CD4-positive, alpha-beta T cell (primary cell): ENCODE measurements at places on chromosomes 11 and 22.

GRCh38 chr11:127998421-127998820 lies 588.9 kb downstream of the ETS1 start:
- no peak for DNase-seq
- no peaks in the 10 kb centered on the region for H3K27me3 ChIP-seq
- H3K27ac ChIP-seq = no peak overlapping the region
- H3K4me3 ChIP-seq = no peak overlapping the region

DNA sequence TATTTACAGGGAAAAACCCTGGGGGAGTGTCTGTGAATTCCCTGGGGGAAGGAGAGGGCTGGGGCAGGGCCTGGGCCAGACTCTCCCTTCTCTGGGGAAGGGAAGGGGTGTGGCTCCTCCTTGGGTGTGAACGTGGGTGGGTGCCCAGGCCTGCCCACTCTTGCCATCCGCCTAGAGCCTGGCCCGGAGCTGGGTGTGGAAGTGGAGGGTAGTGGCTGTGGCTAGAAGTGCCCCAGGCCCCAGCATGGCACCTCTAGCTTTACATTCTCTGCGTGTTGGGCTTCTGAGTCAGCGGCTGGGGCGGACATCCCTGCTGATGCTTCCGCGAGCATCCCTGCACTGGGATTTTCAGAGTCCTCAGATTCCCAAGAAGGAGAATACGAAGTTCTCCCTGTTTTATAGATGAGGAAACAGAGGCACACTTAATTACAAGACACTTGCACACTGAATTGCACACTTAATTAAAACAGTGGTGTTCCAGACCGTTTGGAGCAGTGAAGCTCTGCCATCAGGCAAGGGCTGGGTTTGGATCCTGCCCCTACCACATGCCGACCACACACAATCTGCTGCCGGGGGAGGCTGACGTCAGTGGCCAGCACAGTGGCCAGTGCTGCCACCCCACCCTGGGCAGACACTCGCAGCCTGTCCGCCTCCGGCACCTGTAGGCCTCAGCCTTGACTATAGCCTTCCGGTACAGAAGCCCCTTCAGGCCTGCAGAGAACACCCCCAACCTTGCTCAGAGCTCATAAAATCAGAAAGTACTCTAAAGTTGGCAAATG lies 7.6 kb downstream of the BAD start:
- H3K36me3 ChIP-seq = peaks cover 23% of the 10 kb centered on the region
- H3K4me3 ChIP-seq = no peak overlapping the region
- peaks cover 11% of the 10 kb centered on the region for H3K4me1 ChIP-seq

DNA sequence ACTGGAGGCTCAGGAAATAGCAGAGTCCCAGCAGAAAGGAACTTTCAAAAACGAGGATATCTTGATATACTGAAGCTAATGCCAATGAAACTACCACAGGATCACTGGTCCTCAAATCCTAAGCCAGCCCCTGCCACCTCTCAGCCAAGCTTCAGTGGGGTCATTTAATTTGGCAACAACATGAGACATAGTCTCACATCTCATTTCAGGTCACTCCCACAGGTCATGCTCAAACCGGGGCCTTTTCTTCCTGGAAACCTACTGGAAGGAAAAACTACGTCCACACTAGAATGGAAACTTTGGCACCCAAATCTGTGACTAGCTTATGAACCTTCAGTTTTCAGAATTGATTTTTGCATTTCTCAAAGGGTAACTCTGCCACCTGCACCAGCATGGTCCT lies 61.9 kb upstream of the CYP2D6 start:
- no peak for DNase-seq
- H3K27me3 ChIP-seq = no peaks in the 10 kb centered on the region
- no peak overlapping the region for H3K27ac ChIP-seq
- peaks cover 40% of the 10 kb centered on the region for H3K4me1 ChIP-seq

DNA sequence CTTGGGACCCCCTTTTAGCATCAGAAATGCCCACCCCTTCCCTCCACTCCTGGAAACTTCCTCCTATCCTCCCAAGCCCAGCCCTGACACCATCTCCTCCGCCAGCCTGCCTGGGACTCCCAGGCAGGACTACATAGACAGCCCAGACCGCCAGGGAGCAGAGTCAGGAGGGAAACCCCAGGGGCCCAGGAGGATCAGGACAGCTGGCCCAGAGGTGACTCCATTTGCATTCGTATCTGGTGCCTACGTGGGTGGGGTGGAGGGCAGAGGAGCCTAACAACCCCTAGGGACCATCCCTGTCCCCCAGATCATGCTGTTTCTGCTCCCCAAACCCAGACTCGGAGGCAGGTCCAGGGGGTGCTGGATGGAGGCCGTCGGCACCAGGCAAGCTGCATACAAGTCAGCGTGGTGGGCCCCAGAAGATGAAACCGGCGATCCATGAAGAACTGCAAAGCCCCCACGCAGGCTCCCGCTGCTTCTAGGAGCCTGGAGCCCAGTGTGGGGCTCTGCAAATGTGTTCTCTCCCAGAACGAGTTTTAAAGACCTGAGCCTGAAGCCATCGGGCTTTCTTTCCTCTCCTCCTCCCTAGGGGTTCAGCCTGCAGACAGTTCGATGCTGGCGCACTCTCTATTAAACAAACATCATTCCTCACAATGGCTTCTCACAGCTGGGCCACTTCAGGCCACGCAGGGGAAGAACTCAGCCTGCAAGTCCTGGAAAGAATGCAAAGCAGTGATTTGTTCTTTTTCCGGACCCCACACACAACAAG lies 1506.8 kb downstream of the BRD1 start:
- no peaks in the 10 kb centered on the region for H3K36me3 ChIP-seq
- H3K4me1 ChIP-seq = no peaks in the 10 kb centered on the region
- no peaks in the 10 kb centered on the region for H3K27me3 ChIP-seq
- no peak overlapping the region for H3K4me3 ChIP-seq
- H3K27ac ChIP-seq = no peak overlapping the region
- no peak for DNase-seq

DNA sequence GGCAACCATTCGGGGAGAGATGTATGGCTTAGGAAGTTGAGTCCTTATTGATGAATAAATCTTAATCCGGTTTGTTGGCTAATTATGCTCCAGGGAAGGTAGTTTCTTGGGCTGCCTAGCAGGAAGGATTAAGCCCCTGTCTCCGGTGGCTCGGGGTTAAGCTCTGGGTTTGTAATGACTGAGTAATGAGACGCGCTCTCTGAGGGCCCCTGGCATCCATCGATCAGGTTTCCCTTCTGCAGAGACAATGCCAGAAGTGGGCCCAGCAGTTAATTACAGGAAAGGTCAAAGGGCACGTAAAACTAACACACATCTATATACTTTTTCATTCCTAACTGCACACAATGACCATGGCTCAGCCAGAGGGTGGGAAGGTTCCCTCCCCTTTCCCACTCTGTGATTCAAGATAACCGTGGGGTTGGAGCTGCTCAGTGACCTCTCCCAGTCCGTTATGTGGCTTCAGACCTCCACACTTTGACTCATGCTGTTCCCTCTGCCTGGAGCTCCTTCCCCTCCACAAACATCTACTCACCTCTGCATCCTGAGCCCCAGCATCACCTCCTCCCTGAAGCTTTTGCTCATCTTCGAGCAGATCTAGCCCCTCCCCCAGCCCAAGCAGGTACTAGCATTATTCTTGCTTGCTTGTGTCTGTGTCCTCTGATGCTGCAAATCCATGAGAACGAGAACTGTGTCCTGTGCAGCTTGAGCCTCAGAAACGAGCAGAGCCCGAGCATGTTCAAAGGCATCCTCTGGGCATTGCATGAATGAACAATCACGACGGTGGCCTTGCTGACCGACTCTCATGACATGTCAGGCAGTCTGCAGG lies 16.6 kb downstream of the SCUBE1 start:
- no peaks in the 10 kb centered on the region for H3K36me3 ChIP-seq
- H3K4me1 ChIP-seq = no peaks in the 10 kb centered on the region
- DNase-seq = no peak
- H3K4me3 ChIP-seq = no peak overlapping the region
- no peak overlapping the region for H3K27ac ChIP-seq

- H3K4me1 ChIP-seq = no peaks in the 10 kb centered on the region
- DNase-seq = no peak
- no peak overlapping the region for H3K27ac ChIP-seq
- H3K4me3 ChIP-seq = no peak overlapping the region
- H3K27me3 ChIP-seq = no peaks in the 10 kb centered on the region
These were observed 10.8 kb upstream of the COMT start for GRCh38 chr22:19930551-19931486.

DNA sequence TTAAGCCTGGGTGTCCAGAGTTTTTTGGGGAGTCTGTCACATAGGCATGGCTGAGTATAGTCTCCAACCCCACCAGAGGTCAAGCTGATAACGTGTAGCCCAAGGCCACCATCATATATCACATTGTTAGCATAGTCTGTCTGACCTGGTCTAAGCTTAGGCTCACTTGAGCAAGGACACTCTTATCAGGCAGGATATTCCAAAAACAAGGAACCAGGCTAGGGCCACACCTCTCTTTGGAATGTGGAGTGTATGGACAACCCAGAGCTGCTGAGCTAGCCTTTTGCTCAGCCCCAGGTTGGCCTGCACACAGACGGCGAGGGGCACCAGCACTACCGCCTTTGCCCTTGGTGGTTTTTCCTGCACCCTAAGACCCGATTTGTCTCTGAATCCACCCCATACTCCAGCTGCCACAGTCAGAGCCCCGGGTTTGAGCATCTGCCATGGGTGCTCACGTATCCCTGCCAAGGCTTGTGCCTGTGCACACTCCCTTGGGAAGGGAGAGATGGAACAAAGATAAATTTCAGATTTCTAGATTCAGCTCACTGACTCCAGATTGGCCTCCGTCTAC lies 7.2 kb downstream of the SNAP29 start:
- no peaks in the 10 kb centered on the region for H3K27me3 ChIP-seq
- no peak for DNase-seq
- no peak overlapping the region for H3K27ac ChIP-seq
- H3K36me3 ChIP-seq = peaks cover 46% of the 10 kb centered on the region
- peaks cover 40% of the 10 kb centered on the region for H3K4me1 ChIP-seq

DNA sequence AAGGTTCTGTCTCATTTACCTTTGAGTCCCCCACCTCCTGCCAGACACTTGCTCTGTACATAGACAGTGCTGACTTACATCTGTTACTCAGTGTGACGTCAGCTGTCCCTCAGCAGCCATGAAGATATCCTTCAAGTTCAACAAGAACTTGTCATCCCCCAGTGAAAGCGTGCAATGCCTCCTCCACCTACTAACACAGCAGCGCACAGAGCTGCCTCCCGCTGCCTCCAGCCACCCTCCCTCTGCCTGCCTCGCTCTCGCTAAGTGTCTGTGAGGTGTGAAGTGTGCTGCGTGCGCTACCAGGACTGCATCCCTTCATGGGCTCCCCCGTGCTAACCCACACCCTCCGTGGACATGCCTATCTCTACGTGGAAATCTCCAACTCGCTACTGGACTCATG lies 621.4 kb downstream of the BRD1 start:
- no peak for DNase-seq
- H3K4me3 ChIP-seq = no peak overlapping the region
- H3K27me3 ChIP-seq = no peaks in the 10 kb centered on the region
- H3K4me1 ChIP-seq = no peaks in the 10 kb centered on the region

- no peaks in the 10 kb centered on the region for H3K4me1 ChIP-seq
- H3K27me3 ChIP-seq = no peaks in the 10 kb centered on the region
- H3K36me3 ChIP-seq = no peaks in the 10 kb centered on the region
- no peak for DNase-seq
- H3K4me3 ChIP-seq = no peak overlapping the region
These were observed 215.2 kb upstream of the NCAM1 start for GRCh38 chr11:112745973-112746372.

- no peak for DNase-seq
- no peaks in the 10 kb centered on the region for H3K27me3 ChIP-seq
- peaks cover 12% of the 10 kb centered on the region for H3K36me3 ChIP-seq
- peak overlapping the region; percentile 65 for H3K4me3 ChIP-seq
- peak overlapping the region; percentile 57 for H3K27ac ChIP-seq
- peaks cover 63% of the 10 kb centered on the region for H3K4me1 ChIP-seq
These were observed 429 bp downstream of the VEGFB start for GRCh38 chr11:64234647-64235379.

- H3K4me1 ChIP-seq = peaks cover 6% of the 10 kb centered on the region
- H3K4me3 ChIP-seq = no peak overlapping the region
- DNase-seq = no peak
- H3K36me3 ChIP-seq = no peaks in the 10 kb centered on the region
These were observed 12.0 kb downstream of the ETS1 start for GRCh38 chr11:128575174-128575960.

DNA sequence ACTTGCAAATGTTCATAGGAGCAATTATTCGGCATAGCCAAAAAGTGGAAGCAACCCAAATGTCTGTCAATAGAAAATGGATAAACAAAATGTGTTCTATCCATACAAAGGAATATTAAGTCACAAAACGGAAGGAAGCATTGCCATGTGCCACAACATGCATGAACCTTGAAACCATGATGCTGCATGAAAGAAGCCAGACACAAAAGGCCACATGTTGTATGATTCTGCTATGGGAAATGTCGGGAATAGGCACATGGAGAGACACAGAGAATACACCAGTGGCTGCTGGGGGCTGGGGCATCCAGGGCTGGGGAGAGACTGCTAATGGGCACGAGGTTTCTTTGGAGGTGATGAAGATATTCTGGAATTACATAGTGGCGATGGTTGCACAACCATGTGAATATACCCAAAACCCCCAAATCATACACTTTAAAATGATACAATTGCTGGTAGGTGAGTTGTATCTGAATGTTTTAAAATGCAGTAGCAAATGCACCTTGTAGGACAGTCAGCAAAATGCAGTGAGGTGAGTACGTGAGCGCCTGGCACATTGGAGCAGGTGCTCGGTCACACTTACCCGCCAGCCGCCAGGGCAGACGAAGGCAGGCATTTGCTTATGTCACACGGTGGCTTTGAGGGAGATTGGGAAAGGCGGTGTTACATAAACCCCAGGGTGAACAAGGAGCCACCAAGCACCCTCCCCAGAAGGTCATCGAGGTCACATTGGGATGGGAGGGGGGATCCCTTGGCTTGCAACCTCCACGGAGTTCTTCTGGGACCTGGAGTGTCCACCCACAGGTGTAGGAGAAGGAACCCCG lies 6.3 kb upstream of the OSM start:
- H3K27ac ChIP-seq = no peak overlapping the region
- H3K36me3 ChIP-seq = peaks cover 8% of the 10 kb centered on the region
- DNase-seq = no peak
- H3K4me1 ChIP-seq = peaks cover 27% of the 10 kb centered on the region
- H3K4me3 ChIP-seq = no peak overlapping the region

DNA sequence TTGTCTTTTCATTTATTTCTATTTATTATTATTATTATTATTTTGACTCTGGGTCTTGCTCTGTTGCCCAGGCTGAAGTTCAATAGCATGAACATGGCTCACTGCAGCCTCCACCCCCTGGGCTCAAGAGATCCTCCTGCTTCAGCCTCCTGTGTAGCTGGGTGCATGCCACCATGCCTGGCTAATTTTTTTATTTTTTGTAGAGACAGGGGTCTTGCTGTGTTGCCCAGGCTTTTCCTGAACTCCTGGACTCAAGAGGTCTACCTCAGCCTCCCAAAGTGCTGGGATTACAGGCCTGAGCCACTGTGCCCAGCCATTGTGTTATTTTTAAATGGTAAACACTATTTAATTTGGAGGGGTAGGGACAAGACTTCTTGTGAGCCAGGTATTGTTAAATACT lies 23.3 kb upstream of the RRM1 start:
- H3K4me3 ChIP-seq = no peak overlapping the region
- H3K36me3 ChIP-seq = peaks cover 50% of the 10 kb centered on the region
- H3K27me3 ChIP-seq = no peaks in the 10 kb centered on the region
- H3K4me1 ChIP-seq = peaks cover 37% of the 10 kb centered on the region

GRCh38 chr11:61446211-61446651 lies 16.3 kb downstream of the SDHAF2 start:
- no peak overlapping the region for H3K4me3 ChIP-seq
- no peak overlapping the region for H3K27ac ChIP-seq
- H3K27me3 ChIP-seq = no peaks in the 10 kb centered on the region
- H3K36me3 ChIP-seq = peaks cover 79% of the 10 kb centered on the region
- DNase-seq = peak; percentile 52

GRCh38 chr11:121587182-121587581 lies 134.4 kb upstream of the SORL1-AS1 start:
- H3K4me3 ChIP-seq = no peak overlapping the region
- H3K27ac ChIP-seq = no peak overlapping the region
- H3K4me1 ChIP-seq = peaks cover 23% of the 10 kb centered on the region
- peaks cover 98% of the 10 kb centered on the region for H3K36me3 ChIP-seq
